Stimulated activated CD8-positive, alpha-beta memory T cell treated with anti-CD3 and anti-CD28 coated beads, Interleukin-15, amount 100 ng/mL, for 4 hours (primary cell): ENCODE measurements at places on chromosomes 3 and 15.

GRCh38 chr15:77097921-77098320 is 27.0 kb upstream of the TSPAN3 start:
- DNase-seq, result no peak

- DNase-seq, result no peak
Measured at GRCh38 chr3:179544981-179545645, 17.6 kb upstream of the ACTL6A start.

DNA sequence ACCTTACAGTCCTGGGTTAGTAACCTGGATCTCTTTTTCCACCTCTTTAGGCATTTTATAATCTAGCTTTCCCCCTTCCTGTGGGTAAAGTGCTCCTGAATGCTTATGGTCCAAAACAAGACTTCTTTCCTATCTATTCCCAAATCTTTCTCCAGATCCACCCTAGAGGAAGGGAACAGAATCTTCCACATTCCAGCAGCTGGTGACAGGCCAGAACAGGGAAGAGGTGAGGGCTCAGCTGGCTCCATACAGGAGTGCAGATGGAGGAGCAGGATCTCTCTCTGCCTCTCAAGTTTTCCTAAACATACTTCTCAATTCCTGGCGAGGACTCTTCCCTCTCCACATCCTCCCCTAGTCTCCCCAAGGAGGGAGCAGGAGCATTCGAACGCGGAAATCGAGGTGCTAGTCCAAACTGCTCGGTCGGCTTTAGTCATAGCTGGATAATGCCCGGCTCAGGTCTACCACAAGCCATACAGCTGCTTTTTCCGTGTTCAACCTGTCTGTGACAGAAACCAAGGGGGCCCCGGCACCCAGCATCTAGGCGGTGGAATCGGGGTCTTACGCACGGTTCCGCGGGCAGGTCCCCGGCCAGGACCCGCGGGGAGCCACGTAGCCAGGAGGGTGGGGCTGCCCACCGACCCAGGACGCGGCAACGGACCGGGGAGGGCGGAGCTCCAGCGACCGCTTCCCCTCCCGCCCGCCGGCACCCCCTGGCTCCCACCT is 4.0 kb downstream of the RASSF1 start:
- no peak for DNase-seq

- DNase-seq, result no peak
Measured at GRCh38 chr3:37054370-37054769, 61.1 kb downstream of the MLH1 start.

GRCh38 chr15:100988857-100989256 is 69.7 kb downstream of the LRRK1 start:
- no peak for DNase-seq

DNA sequence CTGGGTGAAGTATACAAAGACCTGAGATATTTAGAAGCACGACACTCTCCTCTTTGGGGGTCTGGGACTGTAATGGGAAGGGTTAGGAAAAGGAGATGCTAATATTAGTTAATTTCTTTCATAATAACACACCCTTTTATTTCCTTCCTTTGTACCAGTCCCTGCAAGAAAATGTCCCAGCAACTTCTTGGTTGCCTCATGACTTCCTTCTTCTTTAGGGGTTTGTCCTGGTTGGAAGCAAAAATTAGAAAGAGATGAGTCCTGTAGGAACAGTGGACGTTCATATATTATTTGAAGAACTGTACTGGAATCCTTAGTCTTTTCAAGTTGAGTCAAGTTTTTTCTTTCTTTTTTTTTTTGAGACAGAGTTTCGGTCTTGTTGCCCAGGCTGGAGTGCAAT is 227.8 kb upstream of the TBL1XR1 start:
- no peak for DNase-seq

- DNase-seq, result no peak
Measured at GRCh38 chr15:39925112-39925842, 5.2 kb upstream of the GPR176 start.

- no peak for DNase-seq
Measured at GRCh38 chr3:129245141-129245540, 4.3 kb upstream of the COPG1 start.

- DNase-seq, result no peak
Measured at GRCh38 chr3:167120828-167121227, 259.3 kb downstream of the ZBBX start.

DNA sequence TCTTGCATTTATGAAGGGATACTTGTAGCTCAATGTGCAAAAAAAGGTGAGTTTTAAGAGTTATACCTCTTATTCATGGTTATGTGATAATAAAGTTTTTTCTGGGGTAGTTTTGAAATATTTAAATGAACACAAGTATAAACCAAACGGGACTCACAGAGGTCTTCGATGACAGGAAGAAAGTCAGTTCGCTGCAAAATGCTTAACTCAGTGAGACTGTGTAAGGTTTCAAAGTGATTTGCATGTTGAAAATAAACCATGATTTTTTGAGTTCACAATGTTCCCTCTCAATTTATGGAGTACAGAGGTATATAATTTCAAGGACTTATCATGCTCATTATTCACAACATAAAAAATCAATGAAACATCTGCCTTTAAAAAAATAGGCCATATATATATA is 36.3 kb upstream of the MYH15 start:
- DNase-seq, result no peak

DNA sequence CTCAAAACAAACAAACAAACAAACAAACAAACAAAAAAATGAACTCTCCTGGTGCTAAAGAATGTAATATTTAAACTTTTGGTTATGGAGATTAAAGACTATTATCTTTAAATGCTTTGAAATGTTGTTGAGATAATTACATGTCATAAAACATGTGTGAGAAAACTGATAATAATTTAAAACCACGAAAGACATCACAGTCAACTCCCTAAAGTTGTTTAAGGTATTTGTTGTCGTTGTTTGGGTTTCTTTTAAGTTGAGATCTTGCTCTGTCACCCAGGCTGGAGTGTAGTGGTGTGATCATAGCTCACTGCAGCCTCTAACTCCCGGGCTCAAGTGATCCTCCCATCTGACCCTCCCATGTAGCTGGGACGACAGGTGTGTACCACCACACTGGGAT is 12.0 kb downstream of the EFCAB12 start:
- DNase-seq, result no peak

DNA sequence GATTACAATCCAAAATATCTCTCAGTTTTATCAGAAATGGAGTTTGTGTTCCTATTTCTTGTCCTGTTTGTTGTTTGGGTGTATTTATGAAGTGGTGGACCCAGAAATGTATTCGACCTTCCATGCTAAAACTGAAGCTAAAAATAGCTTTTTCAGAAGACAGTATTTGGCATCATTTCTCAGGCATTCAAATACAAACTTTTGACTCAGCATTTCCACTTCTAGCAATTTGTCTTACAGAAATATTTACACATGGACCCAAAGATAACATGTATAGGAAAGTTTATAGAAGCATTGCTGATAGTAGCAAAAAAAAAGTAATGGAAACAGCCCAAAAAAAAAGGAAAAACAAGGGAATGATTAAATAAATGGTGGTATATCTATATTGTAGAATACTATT is 156.3 kb downstream of the HCN4 start:
- no peak for DNase-seq
